ENCODE measurements at places on chromosomes 5 and 9.

DNA sequence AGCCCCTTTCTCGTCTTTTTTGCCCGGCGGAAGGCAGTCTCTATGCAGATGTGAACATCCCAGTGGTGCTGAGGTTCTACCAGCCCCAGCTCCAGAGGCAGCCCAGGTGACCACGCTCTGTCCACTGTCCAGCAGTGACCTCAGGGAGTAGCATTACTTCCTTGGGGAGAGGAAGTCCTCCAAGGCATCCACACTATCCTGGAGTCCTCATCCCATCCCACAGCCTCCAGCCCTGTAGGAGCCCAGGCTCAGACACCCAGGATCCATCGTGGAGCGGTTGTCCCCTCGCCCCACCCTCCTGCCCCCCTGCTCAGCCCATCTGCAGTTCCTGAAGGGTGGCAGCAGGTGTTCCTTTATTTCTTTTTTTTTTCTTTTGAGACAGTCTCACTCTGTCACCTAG lies 294.5 kb upstream of the IRX4 start:
- no peak for DNase-seq

GRCh38 chr5:169580964-169581363 lies 2.6 kb upstream of the SPDL1 start:
- no peak for DNase-seq

DNA sequence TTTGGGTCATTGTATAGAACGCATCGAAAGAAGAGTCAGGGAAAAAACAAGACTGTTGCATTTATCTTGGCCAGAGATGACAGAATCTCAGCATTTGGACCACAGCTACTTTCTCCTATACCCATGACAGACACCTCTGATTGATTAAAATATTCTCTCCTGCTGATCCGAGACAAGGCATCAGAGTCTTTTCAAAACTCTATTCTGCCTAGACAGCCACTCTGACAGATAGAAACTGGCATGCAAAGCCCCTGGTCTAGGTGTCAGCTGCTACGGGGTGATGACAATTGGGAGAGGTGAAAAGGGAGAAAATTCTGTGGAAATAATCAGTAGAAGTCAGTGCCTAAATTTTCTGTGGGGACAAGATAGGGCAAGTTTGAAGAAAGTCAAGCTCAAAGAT lies 152.2 kb downstream of the PIK3R1 start:
- DNase-seq: no peak

DNA sequence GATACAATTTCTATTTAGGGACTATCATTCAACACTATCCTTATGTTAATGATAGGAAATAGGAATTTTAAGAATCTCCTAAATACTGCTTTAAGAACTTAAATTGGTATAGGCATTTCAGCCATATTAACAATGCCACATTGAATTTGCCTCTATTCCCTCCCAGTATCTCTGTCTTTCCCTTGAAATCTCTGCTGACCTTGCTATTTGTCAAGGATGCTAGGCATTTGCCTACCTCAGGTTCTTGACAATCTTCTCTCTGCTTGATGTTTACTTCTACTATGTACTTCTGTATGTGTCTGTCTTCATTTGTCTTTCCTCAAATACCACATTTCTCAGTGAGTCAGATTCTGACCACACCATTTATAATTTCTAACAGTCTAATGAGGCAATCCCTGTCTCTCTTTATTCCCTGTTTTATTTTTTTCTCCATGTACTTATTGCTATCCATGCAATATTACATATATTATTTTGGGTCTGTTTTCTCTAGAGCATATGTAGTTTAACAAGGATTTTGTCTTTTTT lies 1461.4 kb upstream of the CDH9 start:
- DNase-seq: no peak

- no peak for DNase-seq
Observed at GRCh38 chr9:123044586-123044985, 11.1 kb downstream of the GPR21 start.

DNA sequence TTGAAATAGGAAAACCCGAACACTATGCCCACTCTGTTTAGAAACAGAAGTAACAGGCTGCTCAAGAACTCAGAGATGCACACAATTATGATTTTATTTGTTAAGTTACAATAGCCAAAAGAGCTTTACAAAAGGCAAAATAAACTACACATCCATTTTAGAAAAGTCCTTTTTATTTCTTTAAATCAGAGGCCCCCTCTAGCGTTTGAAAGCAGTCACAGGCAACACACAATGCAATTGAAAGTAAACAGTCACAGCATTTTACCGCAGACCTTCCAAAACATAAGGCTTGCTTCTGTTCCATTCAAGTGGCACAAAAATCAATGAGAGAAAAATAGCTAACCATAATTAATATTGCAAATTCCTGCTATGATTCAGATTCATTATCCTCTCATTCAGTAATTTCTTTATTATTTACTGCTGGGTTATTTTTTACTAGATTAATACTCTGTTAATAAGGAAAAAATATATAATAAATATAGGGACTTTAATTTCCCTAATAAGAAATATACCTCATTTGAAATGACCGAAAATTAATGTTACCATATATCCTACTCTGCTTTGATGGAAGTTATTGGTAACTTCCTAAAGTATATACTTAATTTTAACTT lies 78.3 kb downstream of the CEP120 start:
- DNase-seq: no peak
